ENCODE measurements at places on chromosomes 7 and 10. TPM values are rescaled to one million over a fixed set of nuclear protein-coding genes. Genes with fewer than 3 reads are reported as not detected.

The ARHGAP12 gene
- total RNA-seq = 41.3 TPM

The MMD2 gene
- not detected for total RNA-seq

The ATXN7L1 gene
- 9.0 TPM for total RNA-seq

The PON1 gene
- not detected for total RNA-seq

The NPC1L1 gene
- 0.08 TPM for total RNA-seq

The XRCC2 gene
- 0.35 TPM for total RNA-seq

The NEURL1 gene
- 0.15 TPM for total RNA-seq

The LRRC18 gene
- not detected for total RNA-seq

The ATRNL1 gene
- total RNA-seq = 6.7 TPM

The CYP2E1 gene
- 1.2 TPM for total RNA-seq

The ADIRF gene
- total RNA-seq = 205 TPM

The KCNH2 gene
- total RNA-seq = 35.3 TPM

The PAPOLB gene
- total RNA-seq = 0.19 TPM

The NODAL gene
- not detected for total RNA-seq

The ANKRD61 gene
- total RNA-seq = not detected

The TMEM176A gene
- total RNA-seq = 6.5 TPM

The SYT15B gene
- 4.0 TPM for total RNA-seq

The CFAP70 gene
- 1.8 TPM for total RNA-seq

The PRKCQ gene
- 2.0 TPM for total RNA-seq

The SCRN1 gene
- total RNA-seq = 121 TPM

The BAMBI gene
- 6.0 TPM for total RNA-seq

The CCSER2 gene
- total RNA-seq = 93.5 TPM

The SFTPA1 gene
- not detected for total RNA-seq

The ASAH2 gene
- total RNA-seq = 1.2 TPM

The MRC1 gene
- total RNA-seq = 88.6 TPM

The BEND7 gene
- 23.4 TPM for total RNA-seq

The UBE2D1 gene
- 17.1 TPM for total RNA-seq

The SLC26A4 gene
- 0.67 TPM for total RNA-seq

The GRM3 gene
- total RNA-seq = not detected

The IFIT1B gene
- not detected for total RNA-seq

The IMMP2L gene
- total RNA-seq = 32.8 TPM

The UPK3B gene
- total RNA-seq = 0.40 TPM

The AKAP9 gene
- total RNA-seq = 54.0 TPM

The ANXA8 gene
- total RNA-seq = not detected

The TMEM184A gene
- total RNA-seq = 1.5 TPM

The TUBAL3 gene
- total RNA-seq = 2.0 TPM

The CALCR gene
- not detected for total RNA-seq

The LRRC17 gene
- total RNA-seq = 7.6 TPM

The STOX1 gene
- 38.0 TPM for total RNA-seq

The PLXDC2 gene
- total RNA-seq = 65.5 TPM
